ENCODE measurements at places on chromosomes 12 and 14. TPM values are rescaled to one million over a fixed set of nuclear protein-coding genes. Genes with fewer than 3 reads are reported as not detected.

DNA sequence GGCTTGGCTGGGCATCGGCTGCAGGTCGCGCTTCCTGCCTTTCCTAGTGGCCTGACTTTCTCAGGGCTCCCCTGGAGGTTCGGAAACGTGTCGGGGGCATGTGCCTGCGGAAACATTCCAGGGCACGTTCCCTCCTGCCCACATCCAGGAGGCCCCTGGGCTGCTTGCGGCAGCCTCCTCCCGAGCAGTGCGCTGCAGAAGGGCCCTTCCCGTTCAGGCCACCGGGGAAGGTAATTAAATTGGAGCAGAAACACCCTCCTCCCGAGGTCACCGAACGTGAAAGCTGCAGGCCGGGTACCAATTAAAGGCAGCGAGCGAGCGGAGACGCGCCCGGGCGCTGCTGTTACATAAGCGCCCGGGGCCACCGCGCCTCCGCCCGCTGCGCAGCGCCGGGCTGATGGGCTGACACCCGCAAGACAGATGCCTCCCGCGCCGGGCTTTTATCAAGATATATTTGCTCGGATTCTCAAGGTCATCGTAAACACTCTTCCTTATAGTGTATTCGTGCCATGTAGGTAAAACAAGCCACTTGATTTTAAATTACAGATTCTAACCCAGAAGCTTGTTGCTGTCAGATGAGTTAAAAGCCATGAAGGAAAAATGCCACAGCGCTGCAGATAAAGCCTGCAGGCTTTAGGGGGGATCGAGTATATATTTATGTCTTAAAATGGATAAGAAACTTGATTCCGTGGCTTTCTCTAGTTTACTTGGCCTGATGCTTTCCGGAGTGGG lies 31.4 kb downstream of the SSPN start:
- peaks cover 31% of the 10 kb centered on the region for H3K27me3 ChIP-seq
- H3K4me3 ChIP-seq, result no peak overlapping the region
- no peak for DNase-seq
- H3K4me1 ChIP-seq, result peaks cover 2% of the 10 kb centered on the region

TCL1B gene
- not detected for total RNA-seq

INHBC gene
- not detected for total RNA-seq

GRCh38 chr14:81625343-81625742 lies 91.7 kb upstream of the SEL1L start:
- no peak overlapping the region for H3K27ac ChIP-seq
- H3K4me1 ChIP-seq, result no peaks in the 10 kb centered on the region
- H3K4me3 ChIP-seq, result no peak overlapping the region
- DNase-seq, result no peak
- no peaks in the 10 kb centered on the region for H3K27me3 ChIP-seq

- peak overlapping the region; percentile 78 for H3K4me3 ChIP-seq
- DNase-seq, result no peak
- peaks cover 27% of the 10 kb centered on the region for H3K4me1 ChIP-seq
- no peak overlapping the region for H3K27ac ChIP-seq
- no peaks in the 10 kb centered on the region for H3K27me3 ChIP-seq
These were observed 24.7 kb upstream of the MAP1LC3B2 start for GRCh38 chr12:116534311-116535121.

- no peak for DNase-seq
- no peak overlapping the region for H3K27ac ChIP-seq
- no peaks in the 10 kb centered on the region for H3K36me3 ChIP-seq
These were observed 24.7 kb downstream of the INSM2 start for GRCh38 chr14:35558680-35559079.

CLEC2B gene
- total RNA-seq, result 13.7 TPM

GNB3 gene
- total RNA-seq, result 0.78 TPM

GRCh38 chr12:119375883-119376190 lies 41.3 kb downstream of the CCDC60 start:
- H3K27me3 ChIP-seq, result peaks cover 10% of the 10 kb centered on the region
- no peak for DNase-seq
- H3K27ac ChIP-seq, result no peak overlapping the region
- no peak overlapping the region for H3K4me3 ChIP-seq

- no peaks in the 10 kb centered on the region for H3K27me3 ChIP-seq
- peaks cover 46% of the 10 kb centered on the region for H3K4me1 ChIP-seq
- H3K36me3 ChIP-seq, result peaks cover 26% of the 10 kb centered on the region
- H3K4me3 ChIP-seq, result no peak overlapping the region
These were observed 5.7 kb upstream of the DNAAF2 start for GRCh38 chr14:49640540-49641417.

ABHD12B gene
- total RNA-seq, result not detected

DNA sequence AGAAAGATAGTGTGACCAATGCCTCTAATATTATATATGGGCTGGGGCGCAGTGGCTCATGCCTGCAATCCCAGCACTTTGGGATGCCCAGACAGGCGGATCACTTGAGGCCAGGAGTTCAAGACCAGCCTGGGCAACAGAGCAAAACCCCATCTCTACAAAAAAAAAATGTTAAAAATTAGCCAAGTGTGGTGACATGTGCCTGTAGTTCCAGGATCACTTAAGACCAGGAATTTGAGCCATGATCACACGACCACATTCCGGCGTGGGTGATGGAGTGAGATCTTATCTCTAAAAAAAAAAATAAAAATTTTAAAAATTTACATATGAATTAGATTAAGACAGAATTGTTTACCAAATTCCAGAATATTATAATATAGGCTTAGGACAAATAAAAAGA lies 12.0 kb downstream of the TM7SF3 start:
- H3K27ac ChIP-seq, result no peak overlapping the region
- H3K27me3 ChIP-seq, result no peaks in the 10 kb centered on the region
- H3K36me3 ChIP-seq, result peaks cover 6% of the 10 kb centered on the region
- DNase-seq, result no peak
- peaks cover 14% of the 10 kb centered on the region for H3K4me1 ChIP-seq

- H3K4me1 ChIP-seq, result no peaks in the 10 kb centered on the region
- no peak overlapping the region for H3K4me3 ChIP-seq
- H3K27me3 ChIP-seq, result peaks cover 14% of the 10 kb centered on the region
- no peaks in the 10 kb centered on the region for H3K36me3 ChIP-seq
- no peak overlapping the region for H3K27ac ChIP-seq
These were observed 23.2 kb upstream of the MAGOHB start for GRCh38 chr12:10636611-10637010.

Measured in activated CD4-positive, alpha-beta memory T cell treated with anti-CD3 and anti-CD28 coated beads for 36 hours (primary cell).